ENCODE measurements at places on chromosomes 2 and 18.

DNA sequence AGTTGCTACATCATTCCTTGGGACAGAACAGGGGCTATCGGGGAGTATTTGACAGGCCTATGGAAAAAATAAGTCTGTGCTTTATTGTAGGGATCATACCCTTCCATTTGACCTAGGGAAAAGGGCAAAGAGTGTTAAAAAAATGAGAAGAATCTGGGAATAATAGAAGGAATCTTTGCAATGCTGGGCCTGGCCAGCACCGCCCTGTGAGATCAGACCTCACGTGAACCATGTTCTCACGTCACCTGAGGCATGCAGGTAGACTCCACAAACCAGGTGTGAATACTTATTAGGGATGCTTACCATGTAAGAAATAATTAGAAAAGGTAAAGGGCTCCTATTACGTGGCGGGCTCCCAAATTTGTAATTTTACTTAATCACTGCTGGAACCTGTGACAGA is 177.5 kb upstream of the GATA6 start:
- DNase-seq, result no peak

DNA sequence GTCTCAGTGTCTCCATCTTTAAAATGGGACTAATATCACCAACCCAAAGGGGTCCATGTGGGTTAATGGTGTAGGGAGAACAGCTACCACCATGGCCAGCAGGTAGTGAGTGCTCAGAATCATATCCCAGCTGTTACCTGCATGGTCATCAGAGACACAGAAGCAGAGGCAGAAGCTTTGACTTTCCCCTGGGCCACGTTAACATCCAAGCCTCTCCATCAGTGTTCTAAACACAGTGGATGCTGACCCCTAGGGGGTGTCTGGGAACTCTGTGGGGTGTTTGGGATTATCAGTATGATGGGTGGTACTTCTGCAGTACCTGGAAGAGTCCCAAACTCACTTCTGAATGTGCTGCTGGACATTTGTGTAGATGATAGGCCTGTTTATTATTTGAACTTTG is 93.6 kb downstream of the GYPC start:
- DNase-seq, result no peak

GRCh38 chr2:11996618-11997017 is 250.2 kb downstream of the LPIN1 start:
- no peak for DNase-seq

- DNase-seq, result no peak
These were observed 73.3 kb upstream of the NT5C1B start for GRCh38 chr2:18662689-18663088.

GRCh38 chr2:70374616-70375015 is 72.7 kb upstream of the FAM136A start:
- DNase-seq, result no peak

- DNase-seq, result no peak
These were observed 162.5 kb upstream of the EPAS1 start for GRCh38 chr2:46134531-46135227.

- DNase-seq, result no peak
These were observed 11.1 kb upstream of the TFCP2L1 start for GRCh38 chr2:121295911-121296650.

- no peak for DNase-seq
These were observed 482.2 kb upstream of the CELF4 start for GRCh38 chr18:38047820-38048219.

- no peak for DNase-seq
These were observed 96.5 kb upstream of the THOC1 start for GRCh38 chr18:364256-364826.

GRCh38 chr2:25104736-25105135 is 62.9 kb downstream of the EFR3B start:
- DNase-seq, result no peak

DNA sequence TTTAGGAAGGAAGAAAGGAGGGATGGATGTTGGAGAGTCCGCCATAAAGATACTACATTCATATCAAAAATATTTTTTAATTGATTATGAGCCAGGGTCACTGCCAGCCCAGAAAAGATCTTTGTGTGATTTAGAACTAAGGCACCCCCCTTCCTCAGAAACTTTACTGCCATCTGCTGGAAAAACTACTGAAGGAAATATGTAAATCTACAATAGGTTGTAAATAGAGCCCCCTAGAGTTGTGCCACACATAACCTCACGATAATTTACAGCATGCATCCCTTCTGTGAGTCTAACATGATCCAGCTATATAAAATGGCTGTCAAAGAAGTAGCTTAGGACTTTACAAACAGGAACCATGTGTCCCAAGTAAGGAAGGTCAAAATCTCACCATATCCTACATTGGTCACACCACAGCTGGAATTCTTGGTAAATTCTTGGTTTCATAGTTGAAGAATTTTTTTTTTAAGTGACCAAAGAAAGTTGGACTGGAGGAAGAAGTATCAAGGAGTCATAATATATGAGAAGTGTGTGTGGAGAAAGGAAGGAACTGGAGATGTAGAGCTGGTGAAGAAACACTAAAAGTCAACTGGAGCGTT is 152.5 kb downstream of the CYP26B1 start:
- no peak for DNase-seq

- DNase-seq, result no peak
These were observed 103.4 kb downstream of the TNS1 start for GRCh38 chr2:217899231-217900009.

DNA sequence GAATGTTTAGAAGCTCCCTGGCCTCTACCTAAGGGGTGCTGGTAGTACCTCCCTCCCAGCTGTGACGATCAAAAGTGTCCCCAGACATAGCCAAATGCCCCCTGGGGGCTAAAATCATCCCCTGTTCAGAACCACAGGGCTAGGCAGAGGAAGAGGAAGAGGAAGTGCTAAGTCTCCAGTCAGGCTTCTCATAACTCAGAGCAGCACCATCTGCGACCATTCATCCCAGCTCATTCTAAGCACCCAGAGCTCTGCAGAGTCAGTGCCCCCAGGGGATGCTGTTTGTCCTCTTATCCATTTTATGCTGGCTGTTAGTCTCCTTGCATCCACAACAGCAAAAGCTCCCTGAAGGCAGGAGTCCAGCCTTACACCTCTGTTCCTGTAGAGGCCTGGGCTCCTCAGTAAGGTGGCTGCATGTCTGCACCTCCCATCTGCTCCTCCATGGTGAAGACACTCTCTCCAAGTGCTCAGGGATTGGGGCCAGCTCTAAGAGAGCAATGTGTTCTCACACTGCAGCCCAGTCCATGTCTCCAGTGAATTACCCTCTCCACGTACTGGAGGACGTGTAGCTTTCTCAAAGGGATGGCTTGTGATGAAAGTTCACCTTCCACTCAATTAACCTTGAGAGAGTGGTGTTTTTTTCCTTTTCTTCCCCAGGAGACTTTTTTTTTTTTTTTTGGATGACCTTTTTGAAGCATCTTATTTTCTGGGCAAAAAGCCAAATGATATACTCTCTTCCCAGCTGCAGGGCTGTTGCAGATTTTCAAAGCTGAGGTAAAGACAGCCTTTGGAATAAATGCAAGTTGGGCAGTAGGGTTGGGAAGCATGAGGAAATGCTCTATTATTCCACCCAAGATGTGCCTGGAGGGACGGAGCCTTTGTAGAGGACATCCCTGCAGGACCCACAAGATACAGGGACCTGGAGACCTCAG is 158.9 kb upstream of the SLC14A2 start:
- no peak for DNase-seq

DNA sequence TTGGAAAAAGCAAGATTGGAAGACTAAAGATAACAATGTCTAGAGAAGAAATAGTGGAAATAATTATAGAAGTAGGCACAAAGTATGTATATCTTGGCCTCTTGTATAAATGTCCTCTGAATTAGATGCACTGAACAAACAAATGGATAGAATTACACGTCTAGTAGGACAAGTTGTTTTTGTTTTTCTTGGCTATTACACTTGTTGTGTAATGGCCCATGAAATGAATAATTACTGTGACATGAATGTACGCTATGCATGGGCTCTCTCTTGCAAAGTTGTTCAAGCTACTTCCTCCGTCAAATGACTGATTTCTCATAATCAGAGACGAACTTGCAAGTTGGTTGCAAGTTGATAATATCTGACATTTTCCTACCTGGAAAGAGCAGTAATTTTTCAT is 126.2 kb downstream of the PDE1A start:
- no peak for DNase-seq

DNA sequence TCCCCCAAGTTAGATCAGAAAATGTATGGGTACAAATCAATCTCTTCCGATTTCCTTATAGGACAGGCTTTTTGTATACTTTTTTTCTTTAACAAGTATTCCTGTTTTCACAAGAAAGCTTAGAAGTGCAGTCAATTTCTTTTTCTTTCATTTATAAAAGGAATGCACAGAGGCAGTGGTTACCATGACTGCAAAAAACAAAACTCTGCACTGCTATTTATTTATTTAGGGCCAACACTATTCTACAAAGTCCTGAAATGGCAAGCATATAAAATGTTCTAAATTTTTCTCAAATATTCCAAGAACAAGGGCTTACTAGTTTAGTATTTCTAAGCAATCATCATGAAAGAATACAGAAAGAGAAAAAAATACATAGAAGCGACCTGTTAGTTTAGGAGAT is 22.2 kb downstream of the ATAD2B start:
- no peak for DNase-seq

GRCh38 chr2:167388901-167389300 is 500.6 kb downstream of the XIRP2 start:
- DNase-seq, result no peak

GRCh38 chr2:185700883-185701282 is 37.7 kb upstream of the FSIP2 start:
- DNase-seq, result no peak

- no peak for DNase-seq
These were observed 25.7 kb downstream of the UPP2 start for GRCh38 chr2:158127380-158127804.

DNA sequence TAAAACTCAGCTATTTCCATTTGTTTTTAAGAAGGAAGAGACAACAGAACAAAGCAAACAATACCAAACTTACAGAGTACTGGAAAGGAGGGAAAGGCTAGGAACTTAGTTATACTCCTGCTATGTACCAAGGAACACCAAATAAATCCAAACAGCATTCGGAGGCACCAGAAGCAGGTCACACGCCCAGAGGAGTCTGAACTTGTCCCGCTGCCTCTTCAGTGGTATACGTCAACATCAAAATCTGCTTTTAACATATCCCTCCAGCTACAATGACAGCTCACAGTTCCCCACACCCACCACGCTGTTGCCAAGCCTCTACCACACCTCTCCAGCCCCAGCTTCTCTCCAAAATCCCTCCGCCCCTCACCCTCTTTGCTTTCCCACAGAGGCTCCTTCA is 17.3 kb downstream of the C2orf76 start:
- no peak for DNase-seq

DNA sequence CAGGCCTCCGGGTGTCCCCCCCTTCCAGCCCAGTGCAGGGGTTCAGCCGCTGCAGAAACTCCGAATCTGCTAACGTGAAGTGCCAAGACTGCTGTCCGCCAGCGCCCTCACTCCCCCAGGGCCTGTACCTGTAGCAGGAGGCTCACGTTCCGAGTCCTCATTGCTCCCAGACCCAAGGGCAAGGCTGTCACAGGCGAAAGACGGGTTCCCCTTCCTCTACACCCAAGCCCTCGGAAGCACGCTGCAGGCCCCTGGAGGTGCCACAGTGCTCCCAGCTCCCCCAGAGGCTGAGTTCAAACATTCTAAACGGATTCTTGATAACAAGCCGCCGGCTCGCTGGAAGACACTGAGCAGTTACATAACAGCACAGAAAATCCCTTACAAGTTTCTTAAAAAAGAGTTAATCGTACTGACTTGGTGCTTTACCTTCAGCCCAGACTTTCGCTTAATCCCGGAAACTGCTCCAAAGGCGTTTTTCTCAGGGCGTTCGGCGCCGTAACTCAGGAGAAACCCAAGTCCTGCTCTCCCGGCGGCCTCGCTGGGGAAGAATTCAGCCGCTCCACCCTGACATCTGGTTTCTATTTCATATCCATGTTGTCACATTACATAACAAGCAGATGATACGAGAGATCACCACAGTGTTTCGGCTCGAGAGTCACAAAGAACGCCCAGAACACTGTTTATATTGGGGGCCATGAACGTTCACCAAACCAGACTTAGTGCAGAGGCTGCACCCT is 92.0 kb downstream of the HDAC4 start:
- no peak for DNase-seq

GRCh38 chr2:198405311-198405710 is 600.9 kb downstream of the PLCL1 start:
- DNase-seq, result no peak

GRCh38 chr2:65349863-65350262 is 82.5 kb downstream of the SPRED2 start:
- DNase-seq, result no peak

GRCh38 chr18:51857989-51858388 is 482.0 kb upstream of the DCC start:
- no peak for DNase-seq

GRCh38 chr2:18047213-18047611 is 168.7 kb downstream of the KCNS3 start:
- no peak for DNase-seq

- DNase-seq, result no peak
These were observed 156.1 kb upstream of the SIX3 start for GRCh38 chr2:44785433-44785832.

- DNase-seq, result no peak
These were observed 42.2 kb downstream of the FRZB start for GRCh38 chr2:182824056-182824766.

GRCh38 chr18:45399146-45399545 is 216.1 kb upstream of the SLC14A2 start:
- no peak for DNase-seq

DNA sequence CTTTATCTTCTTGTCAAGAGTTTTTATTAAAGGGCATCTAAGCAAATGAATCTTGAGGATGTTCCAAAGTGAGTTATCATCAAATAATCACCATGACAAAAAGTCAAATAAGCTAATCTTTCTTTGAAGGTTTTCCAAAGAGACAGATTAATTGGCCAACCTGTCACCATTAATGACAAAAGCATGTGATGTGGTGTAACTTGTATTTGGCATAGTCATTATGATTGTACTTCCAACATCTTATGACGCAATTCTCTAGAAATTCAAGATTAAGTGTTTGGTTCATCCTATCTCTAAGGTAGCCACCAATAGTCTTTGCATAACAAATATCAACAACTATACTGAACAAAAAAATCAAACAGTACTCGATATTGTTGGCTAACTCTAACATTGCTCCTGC is 28.6 kb downstream of the RBMS1 start:
- DNase-seq, result no peak

GRCh38 chr2:128086244-128086643 is 4.8 kb upstream of the UGGT1 start:
- DNase-seq, result no peak

DNA sequence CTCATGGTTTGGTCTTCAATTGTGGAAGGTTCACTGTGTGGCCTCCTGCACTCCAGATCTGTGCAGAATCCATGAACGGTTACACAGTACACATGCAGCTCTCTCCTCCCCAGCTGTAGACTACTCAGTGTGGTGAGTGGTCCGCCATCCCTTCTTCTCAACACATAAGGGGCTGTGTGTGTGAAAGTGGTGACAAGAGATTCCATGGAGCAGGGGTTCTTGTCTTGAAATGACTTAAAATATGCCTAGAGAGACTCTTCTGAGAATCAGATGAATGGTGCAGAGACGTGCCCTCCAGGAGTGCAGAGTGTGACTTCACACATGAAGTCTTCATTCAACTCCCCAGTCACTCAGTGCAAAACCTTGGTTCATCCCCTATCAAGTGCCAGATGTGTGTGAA is 151.0 kb upstream of the COPS8 start:
- DNase-seq, result no peak

- no peak for DNase-seq
These were observed 158.2 kb upstream of the MYCN start for GRCh38 chr2:15782009-15782751.

- no peak for DNase-seq
These were observed 97.7 kb upstream of the CAB39 start for GRCh38 chr2:230614913-230615332.
